ENCODE measurements at places on chromosomes 6 and 20.

DNA sequence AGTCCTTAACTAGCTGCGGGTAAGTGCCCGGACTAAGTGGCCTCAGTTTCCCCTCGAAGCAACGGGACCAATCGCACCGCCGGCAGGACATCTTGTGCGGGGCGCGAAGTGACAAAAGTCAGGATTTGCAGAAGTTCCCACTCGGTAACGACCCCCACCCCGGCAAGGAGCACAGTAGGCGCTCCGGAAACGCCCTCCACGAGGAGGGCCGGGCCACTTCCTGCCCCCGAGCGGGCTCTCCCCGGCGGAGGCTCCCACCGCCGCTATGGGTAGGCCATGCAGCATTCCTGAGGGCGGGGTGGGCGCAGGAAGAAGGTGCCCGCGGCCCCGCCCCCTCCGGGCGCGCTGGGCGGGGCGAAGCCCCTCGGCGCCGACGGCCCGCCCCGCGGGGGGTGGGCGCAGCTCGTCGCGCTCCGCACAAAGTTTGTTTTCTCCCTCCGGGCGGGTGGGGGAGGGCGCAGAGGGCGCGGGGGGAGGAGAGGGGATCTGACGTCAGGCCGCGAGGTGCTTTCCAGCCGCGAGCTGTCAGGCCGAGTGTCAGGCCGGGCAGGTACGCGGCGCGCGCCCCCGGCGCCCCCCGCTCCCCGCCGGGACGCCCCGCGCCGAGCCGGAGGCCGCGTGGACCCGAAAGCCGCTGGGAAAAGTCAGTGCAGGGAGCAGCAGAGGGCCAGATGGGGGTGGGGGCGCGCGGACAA, at the start of gene TGIF2:
Gene TGIF2 (plus strand): TSS at position 495 of the 695 bp plus-strand sequence. CDS start 5,178 bp downstream, outside the sequence.
- no peak for DNase-seq

GRCh38 chr6:75418233-75418632, 75.4 kb downstream of the FILIP1 start:
- peak; percentile 97 for DNase-seq

DNA sequence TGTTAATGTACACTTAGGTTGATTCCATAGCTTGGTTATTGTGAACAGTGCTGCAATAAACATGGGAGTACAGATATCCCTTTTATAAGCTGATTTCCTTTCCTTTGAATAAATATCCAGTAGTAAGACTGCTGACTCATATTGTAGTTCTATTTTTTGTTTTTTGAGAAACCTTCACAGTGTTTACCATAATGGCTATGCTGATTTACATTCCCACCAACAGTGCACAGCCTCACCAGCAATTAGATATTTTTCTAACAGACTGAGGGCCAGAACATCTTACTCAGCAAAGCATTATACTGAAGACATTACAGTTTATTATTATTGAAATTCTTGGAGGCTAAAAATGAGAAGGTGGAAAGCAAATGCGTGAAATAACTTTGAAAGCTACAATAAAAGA, 187.3 kb upstream of the HEY2 start:
- DNase-seq, result no peak

DNA sequence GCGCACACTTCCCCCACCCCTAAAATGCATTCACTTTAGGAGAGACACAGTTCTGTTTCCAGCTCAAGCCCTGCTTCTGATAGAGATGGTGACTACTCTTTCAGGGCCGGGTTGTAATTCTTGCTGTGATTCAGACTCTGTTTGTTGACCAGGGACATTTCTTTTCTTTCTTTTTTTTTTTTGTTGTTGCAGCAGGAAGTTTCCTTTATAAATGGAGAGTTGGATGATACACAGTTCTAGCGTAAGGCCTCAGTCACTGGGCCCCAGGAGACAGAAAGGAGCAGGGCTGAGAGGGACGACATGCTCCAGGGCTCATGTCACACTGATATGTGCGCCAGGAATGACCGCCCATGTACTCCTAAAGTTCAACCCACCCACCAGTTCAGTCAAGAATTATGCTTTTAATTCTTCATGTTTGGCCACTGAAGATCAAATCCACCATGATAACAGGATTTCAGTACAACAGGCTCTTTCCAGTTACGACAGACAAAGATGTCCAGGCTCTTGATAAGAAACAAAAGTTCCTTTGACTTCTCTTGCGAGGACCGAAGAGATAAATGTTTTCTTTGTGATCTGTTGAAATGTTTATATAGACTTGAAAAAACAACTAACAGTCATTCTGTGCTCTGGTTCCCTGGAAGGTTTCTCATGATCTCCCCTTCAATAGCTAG, 142.5 kb downstream of the CD164 start:
- no peak for DNase-seq

- DNase-seq, result no peak
Measured at GRCh38 chr6:5184218-5184617, 76.5 kb downstream of the LYRM4 start.

DNA sequence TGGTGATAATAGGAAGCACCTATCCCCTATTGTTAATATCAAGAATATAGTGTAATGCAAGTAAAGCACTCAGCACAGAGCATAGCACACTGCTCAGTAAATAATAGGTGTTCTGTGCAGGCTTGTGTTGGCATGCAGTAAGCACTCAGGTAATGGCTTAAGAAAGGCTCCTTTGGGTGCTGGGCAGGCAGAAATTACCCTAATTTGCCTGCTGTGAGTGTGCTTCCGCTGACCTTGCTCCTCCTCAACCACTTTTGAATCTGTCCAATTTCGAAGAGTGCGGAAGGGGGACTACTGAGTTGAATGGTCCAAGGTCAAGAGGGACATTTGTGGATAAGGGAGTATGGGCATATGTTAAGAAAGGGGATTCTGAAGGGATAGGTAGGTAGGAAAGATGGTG, 15.4 kb downstream of the SRSF3 start:
- DNase-seq, result no peak

DNA sequence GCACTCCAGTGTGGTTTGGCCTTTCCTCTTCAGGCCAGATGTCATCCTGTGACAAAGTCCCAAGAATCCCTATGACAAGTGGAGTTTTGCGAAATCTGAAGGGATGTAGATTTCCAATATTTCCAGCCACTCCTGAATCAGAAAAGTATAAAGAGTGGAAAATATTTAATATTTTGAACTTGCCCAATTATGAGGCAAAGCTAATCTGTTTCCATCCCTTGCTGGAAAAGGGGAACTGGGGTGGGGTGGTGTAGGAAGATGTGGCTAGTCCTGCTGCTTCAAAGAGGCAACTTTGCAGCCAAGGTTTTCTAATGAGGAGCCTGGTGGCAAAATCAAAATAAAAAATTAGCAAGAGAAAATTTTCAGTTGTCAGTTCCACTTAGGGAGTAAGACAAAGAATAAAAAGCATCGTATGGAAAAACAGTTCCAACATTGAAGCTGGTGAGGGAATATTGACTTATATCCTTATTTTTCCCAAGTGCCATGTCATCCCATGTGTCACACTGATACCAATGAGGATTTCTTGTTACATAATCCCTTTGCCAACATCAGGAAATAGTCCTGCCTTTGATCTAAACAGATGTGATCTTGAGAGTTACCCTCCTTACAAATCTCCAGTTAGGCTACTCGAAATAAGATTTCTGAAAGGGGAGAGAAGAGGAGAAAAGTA, 480.0 kb upstream of the JARID2 start:
- DNase-seq, result no peak

- DNase-seq, result no peak
Measured at GRCh38 chr6:124330197-124330596, 526.5 kb downstream of the NKAIN2 start.

DNA sequence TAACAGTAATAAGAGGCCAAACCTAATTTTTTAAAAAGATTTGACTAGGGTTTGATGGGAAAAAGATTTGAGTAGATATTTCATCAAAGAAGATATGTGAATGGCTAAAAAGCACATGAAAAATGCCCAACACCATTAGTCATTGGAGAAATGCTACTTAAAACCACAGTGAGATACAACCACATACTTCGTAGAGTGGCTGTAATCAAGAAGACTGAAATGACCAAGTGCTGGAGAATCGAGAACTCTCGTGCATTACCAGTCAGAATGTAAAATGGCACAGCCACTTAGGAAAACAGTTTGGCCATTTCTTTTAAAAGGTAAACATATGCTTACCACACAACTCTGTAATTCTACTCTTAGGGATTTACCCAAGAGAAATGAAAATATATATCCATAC, 175.5 kb downstream of the EYA2 start:
- DNase-seq, result no peak

- no peak for DNase-seq
Measured at GRCh38 chr20:2751878-2752566, 48.4 kb downstream of the CPXM1 start.

GRCh38 chr20:33733654-33734576, 2.1 kb downstream of the ZNF341 start:
- peak; percentile 68 for DNase-seq

DNA sequence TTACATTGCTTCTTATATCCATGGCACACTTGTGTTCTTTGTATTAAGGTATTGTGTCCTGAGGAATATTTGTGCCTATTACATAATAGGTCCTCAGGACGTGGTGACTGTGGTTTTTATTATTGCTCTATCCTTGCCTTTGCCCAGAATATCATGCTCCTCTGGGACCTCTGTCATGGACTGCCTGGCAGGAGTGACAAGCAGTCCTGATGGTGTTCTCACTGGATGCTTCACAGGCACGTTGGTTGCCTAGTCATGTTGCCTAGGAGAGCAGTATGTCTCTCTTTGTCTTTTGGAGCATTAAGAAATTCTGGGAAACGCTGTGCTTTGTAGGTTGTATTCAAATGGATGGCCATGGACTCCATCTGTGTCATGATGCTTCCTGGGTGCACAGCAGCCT, 24.7 kb upstream of the MROH8 start:
- no peak for DNase-seq

- no peak for DNase-seq
Measured at GRCh38 chr6:71190809-71191208, 97.8 kb upstream of the OGFRL1 start.

DNA sequence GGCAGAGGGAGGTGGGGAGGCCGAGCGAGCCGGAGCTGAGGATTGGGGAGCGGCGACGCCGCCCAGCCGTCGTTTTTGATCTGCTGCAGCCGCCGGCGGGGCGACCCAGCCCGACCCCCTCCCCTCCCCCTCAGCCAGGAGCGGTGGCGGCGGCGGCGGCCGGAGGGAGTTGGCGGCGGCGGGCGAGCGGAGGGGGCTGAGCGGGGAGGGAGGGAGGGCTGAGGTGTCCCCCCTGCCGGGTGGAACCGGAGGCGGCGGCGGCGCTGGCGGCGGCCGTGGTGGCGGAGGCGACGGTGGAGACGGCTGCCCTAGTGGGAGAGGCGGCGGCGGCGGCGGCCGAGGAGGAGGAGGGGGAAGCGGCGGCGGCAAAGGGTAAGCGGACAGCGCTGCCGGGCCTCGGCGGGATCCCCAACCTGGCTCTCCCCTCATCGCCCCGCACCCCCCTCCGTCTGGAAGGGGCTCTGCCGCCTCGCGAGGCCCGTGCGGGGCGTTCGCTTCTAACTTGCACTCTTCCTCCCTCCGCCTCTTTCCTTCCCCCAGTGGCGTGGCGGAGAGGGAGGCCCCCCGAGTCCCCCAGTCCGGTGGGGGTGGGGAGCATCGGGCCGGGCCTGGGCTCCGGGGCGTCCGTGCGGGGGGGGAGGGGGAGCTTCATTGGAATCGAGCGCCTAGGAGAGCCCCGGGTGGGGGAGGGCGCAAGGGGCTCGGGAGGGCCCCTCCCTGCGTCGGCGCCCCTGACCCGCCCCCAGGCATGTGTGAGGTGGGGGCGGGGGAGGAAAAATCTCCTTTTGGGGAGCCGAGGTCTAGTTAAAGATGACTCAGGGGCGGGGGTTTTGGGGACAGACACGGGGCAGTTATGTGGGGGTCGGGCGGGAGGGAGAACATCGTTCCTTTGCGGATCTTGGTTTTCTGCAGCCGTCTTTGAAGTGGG, at the start of gene TAB2:
Gene TAB2 (plus strand): TSS at position 69 of the 928 bp plus-strand sequence. CDS start 52,286 bp downstream, outside the sequence.
- no peak for DNase-seq

DNA sequence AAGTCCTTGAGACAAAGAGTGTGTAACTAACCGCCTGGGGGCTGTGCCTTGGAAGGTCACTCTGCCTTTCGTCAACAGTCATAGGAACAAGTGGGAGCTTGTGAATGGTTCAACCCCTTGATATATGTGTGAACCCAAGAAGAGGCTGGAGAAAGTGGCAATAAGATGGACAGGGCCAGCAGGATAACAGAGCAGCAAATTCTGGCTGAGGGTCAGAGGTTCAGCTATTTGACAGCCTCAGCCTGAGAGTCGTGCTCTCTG, 54.9 kb downstream of the CPNE5 start:
- no peak for DNase-seq

GRCh38 chr6:105458551-105458950, 55.7 kb upstream of the PREP start:
- DNase-seq, result no peak

DNA sequence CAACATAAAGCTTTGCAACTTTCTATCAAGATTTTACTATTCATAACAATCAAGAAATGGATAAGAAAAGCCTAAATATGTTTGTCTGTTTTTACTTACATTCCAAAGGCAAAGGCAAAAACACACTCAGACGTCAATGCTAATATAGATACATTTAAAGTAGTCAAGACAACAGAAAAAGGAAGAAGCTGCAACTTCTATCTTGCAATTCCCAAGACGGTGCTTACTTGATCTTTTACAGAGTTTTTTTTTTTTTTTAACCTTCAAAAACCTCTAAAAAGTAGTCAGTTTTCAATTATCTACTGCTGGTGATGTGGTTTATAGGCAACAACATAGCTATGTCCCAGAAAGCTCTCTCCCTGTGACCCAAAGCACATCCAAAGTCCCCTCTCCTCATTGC, 58.1 kb downstream of the EPB41L2 start:
- DNase-seq, result no peak

GRCh38 chr6:165456286-165456685, 146.9 kb upstream of the C6orf118 start:
- no peak for DNase-seq

GRCh38 chr20:56579301-56579710, 46.3 kb downstream of the FAM209B start:
- no peak for DNase-seq

- no peak for DNase-seq
Measured at GRCh38 chr20:57498425-57499400, 26.2 kb downstream of the CTCFL start.

- no peak for DNase-seq
Measured at GRCh38 chr6:157561929-157562810, 181.2 kb downstream of the ZDHHC14 start.

DNA sequence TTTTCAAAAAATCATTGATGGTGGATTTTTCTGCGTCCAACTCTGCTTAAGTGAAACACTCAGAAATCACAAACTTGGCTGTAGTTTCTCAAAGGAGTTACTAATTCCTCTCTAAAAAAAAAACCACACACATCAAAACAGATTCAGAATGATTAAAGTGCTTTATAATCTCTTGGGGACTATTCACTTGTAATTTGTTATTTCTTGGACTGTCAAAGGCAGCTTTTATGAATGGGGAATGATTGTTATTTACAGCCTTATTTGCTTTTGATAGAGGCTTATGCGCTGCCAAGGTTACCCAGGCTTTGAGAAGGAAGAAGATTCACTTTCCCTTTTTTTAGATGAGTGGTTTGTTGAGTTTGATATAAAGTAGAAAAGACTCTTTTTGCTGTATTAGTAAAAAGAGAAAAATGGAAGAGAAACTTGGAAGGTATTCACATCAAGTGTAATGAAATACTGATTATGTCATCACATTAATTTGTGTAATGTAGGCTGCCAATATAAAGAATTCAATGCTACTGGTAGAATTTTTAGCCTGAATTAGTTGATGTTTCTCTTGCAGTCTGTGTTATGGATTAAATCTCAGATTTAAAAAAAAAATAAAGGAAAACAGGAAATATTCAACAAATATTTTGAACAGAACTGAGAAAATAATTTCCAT, 381.0 kb upstream of the SASH1 start:
- no peak for DNase-seq

Data from epithelial cell of proximal tubule (primary cell).